ENCODE measurements at places on chromosomes 12 and 14. TPM values are rescaled to one million over a fixed set of nuclear protein-coding genes. Genes with fewer than 3 reads are reported as not detected.

Gene A2ML1
- not detected for total RNA-seq

Gene DCAF5
- 20.2 TPM for total RNA-seq

Gene NGB
- not detected for total RNA-seq

Gene PRPF39
- 16.7 TPM for total RNA-seq

Gene PCK2
- 43.4 TPM for total RNA-seq

Gene OVCH1
- total RNA-seq = 0.32 TPM

Gene LRFN5
- total RNA-seq = 1.3 TPM

Gene ZDHHC22
- not detected for total RNA-seq

Gene GDF3
- total RNA-seq = not detected

Gene CATSPERB
- total RNA-seq = 0.16 TPM

Gene FAIM2
- 21.5 TPM for total RNA-seq

Gene KRT79
- not detected for total RNA-seq

Gene ACTR6
- 7.9 TPM for total RNA-seq

Gene VWF
- total RNA-seq = 3.2 TPM

Gene RNASE7
- total RNA-seq = not detected

Gene TGFB3
- 10.5 TPM for total RNA-seq

Gene TAS2R20
- total RNA-seq = 0.32 TPM

Gene KRT71
- total RNA-seq = not detected

Gene TESPA1
- total RNA-seq = not detected

Gene TMEM132D
- total RNA-seq = not detected

Gene NXPH4
- total RNA-seq = 23.3 TPM

Gene APOF
- total RNA-seq = not detected

Gene BCL7A
- 1.3 TPM for total RNA-seq

Gene RGS6
- total RNA-seq = not detected

Gene RDH5
- 7.2 TPM for total RNA-seq

Gene BAZ1A
- 21.8 TPM for total RNA-seq

Gene AHSA1
- total RNA-seq = 93.0 TPM

Gene CD163L1
- total RNA-seq = not detected

Gene SIX1
- 0.18 TPM for total RNA-seq

Gene GARIN6
- total RNA-seq = not detected

Gene FBXO34
- total RNA-seq = 15.9 TPM

Gene RIN3
- total RNA-seq = 1.1 TPM

Gene TSHR
- not detected for total RNA-seq

Gene BBOF1
- total RNA-seq = 5.7 TPM

Gene CIROP
- not detected for total RNA-seq

Gene JAG2
- 4.4 TPM for total RNA-seq

Gene IL26
- total RNA-seq = 0.32 TPM

Gene USP44
- total RNA-seq = not detected

Gene BICD1
- total RNA-seq = 0.90 TPM

Gene E2F7
- 2.3 TPM for total RNA-seq

Gene AQP5
- 6.5 TPM for total RNA-seq

Gene KRT77
- not detected for total RNA-seq

Gene LHX5
- total RNA-seq = not detected

Gene CACNA1C
- 0.16 TPM for total RNA-seq

Gene RPS26
- total RNA-seq = 2,313 TPM

Gene ZNF385A
- total RNA-seq = 14.3 TPM

Measured in cardiac atrium fibroblast (primary cell).